ENCODE measurements at places on chromosomes 4 and X.

DNA sequence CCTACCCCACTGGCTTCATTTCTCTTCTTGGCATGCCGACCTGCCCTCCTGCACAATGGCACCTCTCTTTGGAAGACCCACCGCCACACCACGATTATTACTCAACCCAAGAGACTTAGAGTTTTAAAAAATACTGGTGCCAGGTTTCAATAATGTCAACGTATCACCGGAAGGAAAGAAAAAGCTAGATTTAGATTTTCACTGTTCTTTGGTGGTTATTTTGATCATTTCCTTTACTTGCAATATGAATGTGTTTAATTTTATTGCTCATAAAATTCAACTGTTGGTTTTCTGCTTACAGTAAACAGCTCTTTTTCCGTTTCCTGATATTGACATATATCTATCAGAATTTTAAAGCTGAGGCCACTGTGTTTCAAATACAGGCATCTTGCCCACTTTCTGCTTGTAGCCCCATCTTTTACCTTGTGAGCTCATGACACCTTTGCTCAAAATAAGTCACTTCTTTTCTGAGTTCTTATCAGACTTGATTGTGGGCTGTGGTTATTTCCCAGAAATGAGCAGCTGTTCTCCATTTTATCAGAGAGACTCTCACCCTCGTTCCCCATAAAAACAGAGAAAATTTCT lies 439.1 kb downstream of the INPP4B start:
- no peak for DNase-seq

DNA sequence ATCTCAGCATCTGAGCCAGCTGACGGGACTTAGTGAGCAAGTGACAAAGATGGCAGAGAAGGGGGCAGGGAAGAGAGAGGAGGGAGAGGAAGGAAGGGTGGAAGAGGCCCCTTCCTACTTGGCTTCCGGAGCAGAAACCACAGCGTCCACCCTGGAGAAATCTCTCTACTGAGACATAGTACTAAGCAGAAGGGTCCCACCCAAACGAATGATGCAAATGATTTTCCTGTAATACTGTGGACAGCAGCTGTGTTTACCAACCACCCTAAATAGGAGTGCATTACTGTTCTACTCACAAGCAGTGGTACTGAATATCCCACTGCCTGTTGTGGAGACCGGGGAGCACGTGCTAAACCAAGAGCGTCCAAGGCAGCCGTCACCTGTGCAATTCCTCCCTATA lies 29.4 kb downstream of the DTHD1 start:
- no peak for DNase-seq

DNA sequence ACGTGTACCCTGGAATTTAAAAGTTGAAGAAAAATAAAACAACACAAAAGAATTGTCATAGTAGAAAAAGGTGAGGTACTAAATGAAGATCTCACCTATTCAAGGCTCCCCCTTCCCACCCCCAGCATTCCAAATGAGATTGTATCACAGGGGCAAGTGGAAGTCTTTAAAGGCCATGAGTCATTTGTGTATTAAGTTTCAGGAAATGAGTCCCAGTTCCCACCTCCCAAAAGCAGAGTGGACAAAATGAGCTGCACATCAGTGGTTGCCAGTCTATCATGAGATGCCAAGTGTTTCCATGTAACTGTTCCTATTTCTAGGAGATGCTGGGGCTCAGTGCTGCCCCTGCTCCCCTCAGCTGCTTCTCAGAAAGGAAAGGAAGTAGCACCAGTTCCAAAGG lies 20.1 kb downstream of the ARHGEF9 start:
- DNase-seq: no peak

DNA sequence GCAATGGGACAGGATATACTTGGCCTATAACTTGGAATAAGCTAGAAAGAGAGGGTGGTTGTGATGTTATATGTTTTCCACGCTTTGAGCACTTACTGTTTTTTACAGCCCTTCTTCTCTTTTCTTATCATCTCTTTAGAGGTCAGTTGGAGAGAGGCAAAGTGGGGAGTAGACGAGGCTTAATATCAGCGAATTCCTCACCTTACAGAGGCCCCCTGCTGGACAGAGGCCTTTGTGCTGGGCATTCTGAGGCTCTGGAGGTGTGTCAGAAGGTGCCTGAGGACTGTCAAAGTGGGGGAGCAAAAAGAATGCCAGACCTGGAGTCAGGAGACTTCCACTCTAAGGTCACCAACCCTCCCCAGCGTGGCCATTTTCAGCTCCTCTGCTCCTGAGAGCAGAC lies 42.5 kb downstream of the MAMLD1 start:
- no peak for DNase-seq

- DNase-seq: no peak
Observed at GRCh38 chr4:1033840-1034551, 22.6 kb downstream of the FGFRL1 start.

Data from foreskin melanocyte (primary cell).